ENCODE measurements at places on chromosomes 11 and 22.

GRCh38 chr11:69166218-69167115 is 10.7 kb downstream of the SMIM38 start:
- DNase-seq = peak; percentile 73

DNA sequence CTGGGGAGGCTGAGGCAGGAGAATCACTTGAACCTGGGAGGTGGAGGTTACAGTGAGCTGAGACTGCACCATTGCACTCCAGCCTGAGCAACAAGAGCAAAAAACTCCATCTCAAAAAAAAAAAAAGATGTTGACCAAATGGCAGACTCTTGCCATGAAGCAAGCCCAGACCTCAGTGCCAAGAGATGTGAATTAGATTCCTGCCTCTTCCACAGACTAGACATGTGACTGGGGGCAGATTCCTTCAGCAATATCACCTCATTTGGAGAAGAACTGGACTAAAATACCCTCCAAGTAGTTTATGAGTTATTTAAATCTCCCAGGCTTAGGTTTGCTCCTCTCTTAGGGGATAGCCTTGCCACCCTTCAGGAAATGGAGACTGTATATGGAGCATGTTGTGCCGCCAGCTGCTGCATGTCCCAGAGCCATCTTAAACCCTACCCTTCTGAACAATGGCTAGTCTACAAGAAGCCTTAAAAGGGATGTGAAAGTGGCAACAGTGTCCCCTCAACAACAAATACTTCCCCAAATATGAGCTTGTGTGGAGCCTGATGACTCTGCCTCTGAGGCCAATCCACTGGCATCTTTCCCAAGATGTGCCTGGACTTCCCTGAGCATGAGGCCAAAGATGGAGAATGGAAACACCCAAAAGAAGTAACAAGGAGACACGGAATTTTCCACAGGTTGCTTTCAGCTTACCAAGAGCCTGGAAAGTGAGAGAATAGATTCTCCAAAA is 763 bp upstream of the MS4A7 start:
- no peak for DNase-seq

DNA sequence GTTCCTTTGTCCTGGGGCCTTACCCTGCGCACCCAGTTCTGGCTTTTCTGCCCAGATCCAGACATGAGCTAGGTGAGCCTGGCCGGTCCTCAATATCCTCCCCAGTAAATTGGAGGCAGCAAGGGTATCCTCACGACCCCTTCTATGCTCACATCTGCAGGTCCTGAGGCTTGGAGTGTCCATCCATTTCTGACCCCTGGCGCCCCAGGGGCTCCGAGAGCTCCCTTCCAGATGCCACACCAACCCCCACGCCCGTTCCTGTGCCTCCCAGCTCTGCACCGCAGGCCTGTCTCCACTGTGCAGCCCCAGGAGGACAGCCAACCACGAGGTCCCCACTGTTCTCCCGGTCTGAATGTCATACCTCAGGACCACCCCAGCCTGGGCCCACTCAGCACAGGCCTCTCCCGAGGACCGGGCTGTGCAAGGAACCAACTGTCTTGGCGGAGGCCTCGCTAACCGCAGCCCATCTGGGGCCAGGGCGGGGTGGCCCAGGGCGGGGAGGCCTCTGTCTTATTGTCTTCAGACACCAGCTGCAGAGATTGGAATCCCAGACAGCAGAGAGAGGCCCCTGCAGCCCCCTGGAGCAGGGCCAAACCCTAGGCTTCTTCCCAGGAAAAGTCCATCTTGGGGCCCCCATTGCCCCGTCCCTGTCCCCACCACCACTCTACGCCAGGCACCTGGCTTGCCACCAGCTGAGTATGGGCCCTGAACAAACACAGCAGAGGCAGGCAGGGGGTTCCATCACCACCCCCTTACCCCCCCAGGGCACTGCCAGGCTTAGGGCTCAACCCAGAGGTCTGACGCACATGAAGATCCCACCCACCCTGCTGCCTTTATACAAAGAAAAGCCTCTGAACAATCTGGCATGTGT is 39.3 kb downstream of the ALX4 start:
- DNase-seq = no peak

- DNase-seq = no peak
Observed at GRCh38 chr11:112294688-112295340, 34.2 kb upstream of the PLET1 start.

- DNase-seq = no peak
Observed at GRCh38 chr11:94546886-94547285, 3.2 kb downstream of the FUT4 start.

GRCh38 chr11:125408311-125408711 is 87.8 kb downstream of the FEZ1 start:
- no peak for DNase-seq

DNA sequence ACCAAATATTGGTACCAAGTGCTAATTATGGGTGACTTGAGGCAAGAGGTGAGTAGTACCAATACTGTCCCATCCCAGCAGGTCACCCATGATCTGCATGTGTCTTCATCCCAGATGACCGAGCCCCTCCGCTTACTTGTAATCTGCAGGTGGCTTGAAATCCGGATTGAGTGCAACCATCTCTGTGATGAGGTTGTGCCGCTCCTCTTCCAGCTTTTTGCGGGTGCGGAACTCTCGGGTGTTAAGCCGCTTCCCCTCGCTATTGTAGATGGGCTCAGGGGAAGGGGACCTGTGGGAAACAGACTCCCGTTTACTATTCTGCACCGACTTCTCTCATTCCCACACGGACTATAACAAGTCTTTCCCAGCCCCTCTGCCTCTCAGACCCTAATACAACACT is 8.2 kb downstream of the SF1 start:
- no peak for DNase-seq

DNA sequence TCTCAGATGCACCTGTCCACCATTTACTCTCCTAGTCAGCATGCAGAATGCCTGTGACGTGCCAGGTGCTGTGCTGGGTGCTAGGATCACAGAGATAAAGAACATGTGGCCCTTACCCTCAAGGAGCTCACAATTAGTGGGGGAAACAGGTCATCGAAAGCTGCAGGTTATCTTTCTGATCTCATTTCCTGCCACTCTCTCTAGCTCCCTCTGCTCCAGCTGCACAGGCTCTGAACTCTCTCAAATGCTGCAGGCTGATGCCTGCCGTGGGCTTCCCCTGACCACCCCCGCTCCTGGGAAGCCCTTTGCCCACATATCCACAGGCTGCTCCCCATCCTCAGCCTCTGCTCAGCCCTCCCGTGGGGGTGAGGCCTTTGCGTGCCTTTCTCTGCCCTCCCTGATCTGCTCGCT is 29.6 kb downstream of the SHANK3 start:
- no peak for DNase-seq

GRCh38 chr11:134024420-134025081 is 44.3 kb upstream of the JAM3 start:
- no peak for DNase-seq

GRCh38 chr11:20020198-20020597 is 140.1 kb downstream of the DBX1 start:
- DNase-seq = no peak

- no peak for DNase-seq
Observed at GRCh38 chr11:81032906-81033305, 1592.1 kb upstream of the TENM4 start.

- no peak for DNase-seq
Observed at GRCh38 chr11:117385471-117385870, 57.8 kb downstream of the CEP164 start.

DNA sequence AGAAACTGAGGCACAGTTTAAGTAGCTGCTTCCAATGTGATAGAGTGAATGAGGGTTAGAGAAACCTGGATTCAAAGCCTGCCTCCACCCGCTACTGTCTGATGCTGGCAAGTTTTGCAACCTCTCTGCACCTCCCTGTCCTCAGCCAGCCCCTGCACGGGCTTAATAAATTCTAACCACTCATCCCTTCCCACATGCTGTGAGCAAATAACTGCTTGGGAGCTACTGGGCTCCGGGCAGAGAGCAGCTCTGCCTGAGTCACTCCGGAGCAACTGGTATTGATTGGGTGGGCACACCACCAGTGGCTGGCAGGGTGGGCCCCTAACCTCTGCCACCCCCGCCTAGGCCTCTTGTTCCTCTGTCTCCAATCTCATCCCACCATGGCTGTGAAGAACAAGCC is 104.3 kb upstream of the SYT13 start:
- no peak for DNase-seq

GRCh38 chr11:269146-269890 is 8.9 kb upstream of the NLRP6 start:
- DNase-seq = peak; percentile 54

DNA sequence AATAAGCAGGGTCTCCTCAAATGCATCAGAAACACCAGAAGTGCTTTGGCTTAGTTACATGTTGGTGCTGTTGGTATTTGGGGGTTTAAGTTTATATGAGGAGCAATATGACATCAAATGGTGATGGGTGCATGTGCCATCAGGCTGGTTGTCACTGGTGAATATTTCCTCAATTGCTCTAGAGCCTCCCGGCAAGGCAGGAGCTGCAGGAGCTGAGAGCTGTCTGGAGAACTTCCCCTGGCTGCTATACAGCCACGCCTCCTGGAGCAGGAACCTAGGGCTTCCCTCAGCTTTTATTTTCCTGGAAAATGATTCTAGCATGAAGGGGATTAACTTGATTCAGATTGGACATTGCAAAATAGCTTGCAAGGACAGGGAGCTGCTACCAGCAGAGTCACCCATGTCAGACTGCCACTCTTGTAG is 15.8 kb downstream of the IGLL5 start:
- no peak for DNase-seq

DNA sequence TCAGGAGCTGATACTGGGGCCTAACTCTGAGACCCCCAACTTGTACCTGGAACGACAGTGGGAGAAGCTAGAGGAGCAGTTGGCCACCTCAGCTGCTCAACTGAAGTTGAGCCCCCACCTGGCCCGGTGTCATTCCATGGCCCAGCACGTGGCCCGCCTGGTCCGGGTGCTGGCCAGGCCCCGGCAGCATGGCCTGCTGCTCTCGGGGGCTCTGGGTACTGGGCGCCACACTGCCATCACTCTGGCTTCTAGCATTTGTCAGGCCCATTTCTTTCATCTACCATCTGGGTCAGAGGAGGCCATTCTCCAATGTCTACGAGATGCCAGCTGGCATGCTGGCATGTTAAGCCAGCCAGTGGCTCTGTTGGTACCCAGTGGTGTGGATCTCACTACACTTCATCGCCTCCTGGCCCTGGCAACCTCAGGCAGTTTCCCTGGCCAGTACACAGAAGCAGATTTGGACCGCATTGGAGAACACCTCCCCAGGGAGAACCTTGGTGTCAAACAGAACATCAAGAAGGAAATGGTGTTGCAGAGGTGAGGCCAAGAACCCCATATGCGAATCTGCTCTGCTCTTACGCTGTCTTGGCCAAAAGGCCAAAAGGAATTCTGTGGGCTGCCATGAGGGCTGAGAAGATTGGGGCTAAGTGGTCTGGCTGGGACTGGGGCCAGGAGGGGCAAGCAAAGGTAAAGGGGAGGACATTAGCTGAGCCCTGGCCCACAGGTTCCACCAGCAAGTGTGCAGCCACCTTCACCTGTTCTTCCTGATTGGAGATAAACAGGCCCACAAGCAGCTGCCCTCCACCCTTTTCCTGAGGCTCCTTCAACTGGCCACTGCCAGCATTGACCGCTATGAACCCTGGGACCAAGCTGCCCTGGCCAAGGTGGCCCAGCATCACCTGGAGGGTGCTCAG is 45.4 kb downstream of the RRP8 start:
- no peak for DNase-seq

DNA sequence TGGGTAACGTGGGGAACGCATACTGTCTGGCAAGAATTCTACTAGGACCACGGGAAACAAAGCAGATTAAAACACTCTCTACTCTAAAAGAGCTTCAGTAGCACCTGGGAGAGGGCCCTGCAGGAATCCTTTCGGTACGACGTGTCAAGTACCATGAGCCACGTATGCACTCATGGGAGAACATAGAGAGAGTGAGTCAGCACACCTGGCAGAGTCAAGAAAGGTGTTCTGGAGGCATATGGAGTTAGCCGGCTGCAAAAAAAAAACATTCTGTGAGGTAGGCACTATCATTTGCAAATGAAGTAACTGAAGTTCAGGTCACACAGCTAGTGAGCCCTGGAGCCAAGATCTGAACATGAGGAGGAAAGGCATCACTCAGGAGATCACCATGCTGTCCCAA is 71.1 kb upstream of the BID start:
- no peak for DNase-seq

DNA sequence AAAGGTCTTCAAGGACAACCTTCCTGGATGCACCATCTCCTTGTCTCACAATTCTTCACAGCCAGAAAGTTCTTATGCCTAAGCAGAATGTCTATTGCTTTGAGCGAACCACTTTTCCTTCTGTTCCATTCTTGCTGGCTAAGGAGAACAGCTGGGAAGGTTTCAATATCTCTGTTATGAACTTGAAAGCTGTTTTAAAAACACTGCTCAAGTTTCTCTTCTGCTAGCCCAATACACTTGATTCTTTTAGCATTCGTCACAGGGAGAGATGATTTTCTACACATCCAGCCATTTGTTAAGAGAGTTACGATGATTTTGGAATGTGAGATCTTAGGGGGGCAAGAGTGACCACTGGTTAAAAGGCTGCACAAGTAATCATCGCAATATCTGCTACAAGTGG is 249.3 kb downstream of the KIRREL3 start:
- DNase-seq = no peak

All from activated naive CD8-positive, alpha-beta T cell treated with anti-CD3 and anti-CD28 coated beads for 36 hours (primary cell).